ENCODE measurements at places on chromosomes 13 and 19.
A peak's percentile ranks its signal among the peaks of the same experiment; 100 is the strongest.

GRCh38 chr13:52665325-52665724, 12.7 kb downstream of the SUGT1 start:
- DNase-seq: no peak

DNA sequence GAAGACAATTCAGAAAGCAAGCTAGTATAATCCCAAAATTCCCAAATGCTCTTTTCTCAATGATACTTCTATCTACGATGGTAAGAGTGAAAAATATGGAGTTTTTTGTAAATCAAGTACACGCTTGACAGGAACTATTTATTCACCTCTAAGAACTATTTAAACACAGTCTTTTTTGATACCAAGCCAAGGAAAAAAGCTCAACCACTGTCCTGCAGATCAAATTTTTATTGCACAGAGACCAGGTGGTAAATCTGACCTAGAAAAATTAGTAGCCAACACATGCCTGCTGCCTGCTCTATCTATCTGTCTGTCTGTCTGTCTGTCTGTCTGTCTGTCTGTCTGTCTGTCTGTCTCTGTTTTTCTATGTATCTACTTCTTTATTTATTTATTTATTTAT, 292.2 kb downstream of the MZT1 start:
- DNase-seq: no peak

- DNase-seq: no peak
These were observed 4.1 kb upstream of the SIGLEC6 start for GRCh38 chr19:51535535-51535934.

DNA sequence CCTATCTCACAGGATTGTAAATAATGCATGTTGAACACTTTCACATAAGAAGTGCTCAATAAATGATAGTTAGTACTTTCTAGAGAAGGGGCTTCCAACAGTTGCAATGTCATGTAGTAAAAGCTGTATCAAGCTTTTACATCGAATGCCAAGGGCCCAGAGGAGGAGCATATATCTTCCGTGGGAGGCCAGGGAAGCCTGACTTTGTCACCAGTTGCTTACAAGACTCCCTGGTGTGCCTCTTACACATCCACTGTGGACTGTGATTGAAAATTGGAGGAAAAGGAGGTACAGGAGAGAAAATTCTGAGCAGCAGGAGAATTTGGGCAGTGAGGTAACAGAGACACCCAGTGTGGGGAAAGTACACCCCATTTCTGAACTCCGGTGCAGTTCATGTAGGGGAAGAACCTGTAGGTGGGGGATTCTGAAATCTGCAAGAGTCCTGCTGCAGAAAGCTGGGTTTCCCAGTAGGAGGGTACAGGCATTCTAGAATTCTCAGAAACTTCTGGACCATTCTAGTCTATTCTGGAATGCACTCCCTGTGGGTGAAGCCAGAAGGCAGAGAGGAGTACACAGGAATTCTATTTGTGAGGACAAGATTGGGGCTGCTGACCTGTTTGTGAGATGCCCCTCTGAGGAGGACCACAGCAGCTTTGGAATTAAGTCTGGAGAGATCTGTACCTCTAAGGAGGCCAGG, 54.0 kb downstream of the ALOX5AP start:
- no peak for DNase-seq

DNA sequence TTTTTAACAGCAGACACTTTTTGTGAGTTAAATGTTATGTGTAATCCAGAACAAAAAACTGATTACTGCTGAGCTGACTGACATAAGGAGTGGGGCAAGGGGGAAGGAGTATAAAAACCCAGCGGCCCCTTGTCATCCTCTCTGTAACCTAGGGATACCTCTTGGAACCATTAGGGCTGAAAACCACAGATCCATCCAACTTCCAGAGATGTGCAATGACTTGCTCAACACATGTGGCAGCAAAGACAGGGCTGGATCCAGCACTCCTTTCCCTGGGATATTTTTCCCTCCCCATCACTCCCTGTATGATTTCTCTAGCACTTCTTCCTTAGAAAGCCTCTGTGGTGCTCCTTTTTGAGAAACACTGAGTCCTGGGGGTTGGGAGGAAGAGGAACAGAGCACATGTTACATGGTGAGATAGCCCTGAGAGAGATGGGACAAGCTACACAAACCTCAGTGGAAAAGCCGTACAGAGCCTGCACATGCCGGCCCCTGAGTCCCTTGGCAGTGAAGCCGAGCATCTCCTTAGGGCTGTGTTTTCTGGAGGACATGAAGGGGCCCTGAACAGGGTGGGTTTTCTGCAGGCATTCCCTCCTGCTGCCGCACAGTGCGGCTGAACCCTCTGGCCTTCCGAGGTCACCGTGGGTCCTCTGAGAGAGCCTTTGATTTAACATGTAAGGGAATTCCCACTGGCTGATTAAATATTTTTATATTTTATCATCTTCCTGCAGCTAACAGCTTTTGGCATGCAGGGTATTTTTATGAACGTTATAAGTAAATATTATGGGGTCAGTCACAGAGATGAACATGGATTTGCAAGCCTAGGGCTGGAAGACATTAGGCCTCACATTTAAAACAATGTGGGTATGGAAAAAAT, 219.9 kb downstream of the COG6 start:
- no peak for DNase-seq

DNA sequence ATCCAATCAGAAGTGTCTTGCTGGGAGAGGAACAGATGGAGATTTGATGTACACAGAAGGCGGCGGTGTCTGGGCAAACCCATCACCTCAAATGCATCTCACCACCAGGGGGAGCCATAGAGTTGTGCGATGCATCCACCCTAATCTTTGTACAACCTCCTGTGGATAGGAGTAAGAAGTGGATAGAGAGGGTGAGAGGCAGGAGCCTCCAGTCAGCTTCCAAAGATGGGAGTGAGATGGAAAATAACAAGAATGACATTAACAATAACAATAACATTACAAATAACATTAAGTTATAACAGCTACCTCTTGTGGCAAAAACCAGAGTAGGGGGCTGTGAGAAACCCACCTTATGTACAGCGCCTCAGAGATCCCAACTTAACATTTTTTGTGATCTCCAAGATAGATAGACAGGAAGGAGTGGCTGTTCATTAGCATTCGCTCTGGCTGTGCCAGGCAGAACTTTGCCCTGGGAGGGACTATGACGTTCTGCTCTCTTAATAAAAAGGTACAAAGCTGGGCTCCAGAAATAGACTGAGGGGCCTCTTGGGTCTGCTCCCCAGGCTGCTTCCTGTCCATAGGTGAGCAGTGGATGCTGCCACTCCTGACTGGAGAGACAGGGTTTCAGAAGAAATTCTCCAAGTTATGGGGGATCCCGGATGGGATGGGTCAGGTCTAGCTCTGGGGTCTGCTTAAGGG, 5.2 kb upstream of the CEACAM18 start:
- peak; percentile 17 for DNase-seq

DNA sequence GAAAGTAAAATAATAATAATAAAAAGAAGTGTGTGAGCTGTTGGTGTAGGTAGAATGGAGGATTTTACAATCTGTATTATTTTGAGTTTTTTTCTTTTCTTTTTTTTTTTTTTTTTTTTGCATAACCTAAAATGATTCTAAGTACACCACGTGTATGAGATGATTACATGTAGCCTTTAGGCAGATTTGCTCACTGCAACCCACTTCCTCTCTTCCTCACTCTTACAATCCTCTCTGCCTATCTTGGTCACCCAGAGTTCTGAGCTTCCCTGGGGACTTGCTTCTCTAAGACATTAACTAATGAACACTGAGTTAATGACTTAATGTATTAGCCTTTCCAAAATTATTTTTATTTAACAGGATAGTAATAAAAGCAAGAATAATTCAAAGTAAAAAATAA, 1169.6 kb downstream of the EFNB2 start:
- no peak for DNase-seq

- no peak for DNase-seq
These were observed 115.9 kb upstream of the PCDH20 start for GRCh38 chr13:61531383-61532065.

GRCh38 chr13:94753327-94753726, 41.0 kb upstream of the SOX21 start:
- no peak for DNase-seq
